ENCODE measurements at places on chromosomes 6 and 20.

DNA sequence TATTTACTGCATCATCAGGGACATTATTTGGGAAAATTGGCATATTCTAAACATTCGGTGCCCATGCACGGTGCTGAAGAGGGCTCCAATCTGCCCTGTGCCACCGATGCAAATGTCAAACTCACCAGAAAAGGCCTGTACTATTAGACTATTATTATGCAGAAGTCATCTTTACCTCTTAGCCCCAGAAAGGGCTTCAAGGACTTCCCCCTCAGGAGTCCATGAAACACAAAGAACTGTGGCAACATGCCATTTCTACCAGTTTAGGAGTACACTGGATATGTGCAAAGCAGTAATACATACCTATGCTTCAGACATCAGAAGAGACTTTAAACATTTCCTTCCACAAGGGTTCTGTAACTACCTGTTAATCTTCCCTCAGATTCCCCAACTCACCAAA lies 8.6 kb downstream of the DIDO1 start:
- no peak for DNase-seq

DNA sequence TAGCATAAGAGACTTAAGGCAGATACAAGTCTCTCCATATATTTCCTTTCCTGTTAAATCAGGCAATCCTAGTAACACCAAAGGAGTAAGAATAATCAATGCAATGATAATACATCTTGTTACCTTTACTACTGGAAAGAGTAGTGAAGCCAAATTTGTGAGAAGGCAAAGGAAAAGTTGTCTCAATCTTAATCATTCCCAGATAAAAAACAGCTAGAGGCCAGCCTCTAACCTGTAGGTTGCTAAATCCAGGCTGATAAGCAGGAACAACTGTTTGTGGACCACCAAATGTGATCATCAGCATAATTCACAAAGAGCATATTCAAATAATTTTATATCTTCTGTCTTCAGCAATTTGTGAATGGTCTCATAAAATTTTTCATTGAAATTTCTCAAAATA lies 189.2 kb upstream of the ADGRB3 start:
- no peak for DNase-seq

GRCh38 chr6:16712931-16713484 lies 48.3 kb downstream of the ATXN1 start:
- peak; percentile 98 for DNase-seq

- DNase-seq = no peak
Observed at GRCh38 chr6:43924222-43924702, 154.3 kb downstream of the VEGFA start.

- no peak for DNase-seq
Observed at GRCh38 chr6:149137594-149137993, 179.9 kb upstream of the TAB2 start.

- no peak for DNase-seq
Observed at GRCh38 chr6:79040083-79040482, 38.0 kb downstream of the PHIP start.

- no peak for DNase-seq
Observed at GRCh38 chr6:70537266-70537665, 29.5 kb upstream of the SDHAF4 start.

DNA sequence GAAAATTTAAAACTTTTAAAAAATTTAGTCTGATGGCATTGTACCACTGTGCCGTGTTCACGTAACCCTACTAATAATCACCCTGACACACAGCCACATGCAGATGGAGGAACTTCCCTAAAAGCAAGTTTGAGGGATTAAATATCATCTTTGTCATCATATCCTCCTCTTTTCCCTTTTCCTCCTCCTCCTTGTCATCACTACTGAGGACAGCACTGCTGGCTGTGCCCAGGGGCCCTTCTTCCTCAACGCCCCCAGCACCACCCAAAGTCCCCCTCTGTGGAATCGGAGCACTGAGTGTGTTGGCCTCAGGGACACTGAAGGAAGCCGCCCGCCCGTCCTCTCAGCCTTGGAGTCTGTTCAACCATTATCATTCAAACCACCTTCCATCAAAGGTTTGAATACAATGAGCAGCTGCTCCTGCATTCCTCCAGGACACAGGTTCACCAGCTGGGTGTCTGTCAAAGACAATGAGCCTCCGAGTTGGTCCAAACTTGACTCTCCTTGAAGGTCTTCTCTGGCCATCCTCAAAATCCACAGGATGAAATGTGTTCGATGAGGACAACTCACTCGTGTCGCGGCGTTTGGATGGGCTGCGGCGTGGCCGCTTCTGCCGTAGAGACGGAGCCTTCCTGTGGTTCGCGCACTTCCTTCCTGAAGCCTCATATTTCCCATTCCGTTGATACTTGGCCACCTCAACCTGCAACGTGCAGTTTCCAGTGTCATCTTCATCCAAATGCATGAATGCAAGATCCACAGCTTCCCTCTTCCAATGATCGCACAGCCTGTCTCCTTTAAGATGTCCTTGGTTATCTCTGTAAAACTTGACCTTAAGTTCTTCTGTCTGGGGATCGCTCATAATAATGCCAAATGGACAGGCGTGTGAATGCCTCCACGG lies 23.3 kb downstream of the NQO2 start:
- peak; percentile 80 for DNase-seq

- DNase-seq = no peak
Observed at GRCh38 chr20:46820682-46821081, 74.0 kb upstream of the EYA2 start.

GRCh38 chr6:36594816-36595643 lies 868 bp downstream of the SRSF3 start:
- no peak for DNase-seq

GRCh38 chr6:49339096-49339495 lies 124.0 kb downstream of the MMUT start:
- DNase-seq = no peak

DNA sequence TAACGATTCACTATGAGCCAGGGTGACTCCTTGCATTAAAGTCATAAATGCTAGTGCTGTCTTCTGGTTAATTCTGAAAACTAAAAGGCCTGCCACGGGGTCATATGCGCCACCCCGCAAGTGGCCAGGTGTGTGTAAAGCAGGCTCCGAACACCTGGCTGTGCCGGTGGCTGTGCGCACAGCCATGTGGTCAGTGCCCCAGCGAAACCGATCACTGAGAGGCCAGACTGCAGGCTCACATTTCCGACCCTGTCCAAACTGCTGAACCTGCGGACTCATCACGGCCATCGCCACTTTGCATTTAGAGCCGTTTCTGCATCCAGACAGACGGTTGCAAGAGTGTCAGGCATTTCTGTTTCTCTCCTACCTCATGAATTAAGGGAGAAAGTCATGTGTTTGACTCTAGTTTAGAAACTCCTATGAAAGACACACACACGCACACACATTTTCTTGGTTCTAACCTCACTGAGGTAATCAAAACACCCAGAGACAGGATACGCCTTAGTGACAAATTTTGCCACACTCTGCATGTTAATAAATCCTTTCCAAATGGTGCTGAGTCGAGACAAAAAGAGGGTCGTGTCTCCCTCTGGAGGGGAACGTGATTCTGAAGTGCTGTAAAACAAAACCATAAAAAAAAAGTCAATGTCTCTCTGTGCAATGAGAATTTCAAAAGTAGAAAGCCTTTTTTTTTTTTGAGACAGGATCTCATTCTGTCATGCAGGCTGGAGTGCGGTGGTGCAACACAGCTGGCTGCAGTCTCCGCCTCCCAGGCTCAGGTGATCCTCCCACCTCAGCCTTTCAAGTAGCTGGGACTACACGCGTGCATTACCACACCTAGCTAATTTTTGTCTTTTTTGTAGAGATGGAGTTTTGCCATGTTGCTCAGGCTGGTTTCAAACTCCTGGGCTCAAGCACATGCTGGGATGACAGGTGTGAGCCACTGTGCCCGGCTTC lies 31.0 kb upstream of the TCFL5 start:
- no peak for DNase-seq

- peak; percentile 75 for DNase-seq
Observed at GRCh38 chr20:38645980-38646858, 44.6 kb downstream of the ARHGAP40 start.

GRCh38 chr6:69818223-69818930 lies 21.6 kb upstream of the LMBRD1 start:
- DNase-seq = no peak

DNA sequence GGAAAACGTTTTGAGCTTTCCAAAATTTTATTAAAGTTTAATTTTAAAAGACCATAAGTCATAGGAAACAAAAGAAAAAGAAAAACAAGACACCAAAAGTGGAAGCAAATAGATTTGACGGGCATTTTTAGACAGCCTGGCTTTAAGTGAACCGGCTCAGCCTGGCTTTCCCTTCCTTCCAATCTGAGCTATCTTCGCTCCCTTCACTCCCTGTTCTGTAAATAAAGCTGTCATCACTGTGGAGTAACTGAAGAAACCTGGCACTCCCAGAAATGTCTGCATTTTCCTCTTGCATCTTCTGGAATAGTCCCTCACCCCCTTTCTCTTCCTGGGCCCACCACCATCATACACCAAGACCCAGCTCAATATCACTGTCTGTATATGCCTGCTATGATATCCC lies 131.9 kb downstream of the IMPG1 start:
- no peak for DNase-seq

- DNase-seq = no peak
Observed at GRCh38 chr20:33672426-33673113, 1.7 kb downstream of the NECAB3 start.

DNA sequence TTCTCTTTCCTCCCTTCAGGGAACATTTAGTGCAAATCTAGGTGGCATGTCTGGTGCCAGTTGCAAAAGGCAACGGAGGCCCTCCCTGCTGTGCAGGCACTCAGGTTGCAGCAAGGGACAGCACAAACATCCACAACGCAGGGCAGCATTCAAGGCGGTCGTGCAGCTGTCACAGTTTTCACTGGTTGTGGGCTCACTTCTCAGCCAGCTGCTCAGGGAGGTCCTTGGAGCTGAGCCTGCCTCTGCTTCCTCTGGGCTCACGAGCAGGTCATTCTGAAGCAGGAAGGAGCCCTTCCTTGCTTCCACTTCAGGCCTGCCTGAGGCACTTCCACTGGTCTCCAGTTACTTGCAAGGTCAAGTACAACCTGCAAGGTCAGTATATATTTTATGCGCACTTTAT lies 3.8 kb upstream of the NPEPL1 start:
- DNase-seq = no peak

Data from CD14-positive monocyte (primary cell).